ENCODE measurements at places on chromosomes 5 and 9. TPM values are rescaled to one million over a fixed set of nuclear protein-coding genes. Genes with fewer than 3 reads are reported as not detected.

BTNL8 gene
- total RNA-seq: not detected

SLC4A9 gene
- total RNA-seq: 0.13 TPM

DNA sequence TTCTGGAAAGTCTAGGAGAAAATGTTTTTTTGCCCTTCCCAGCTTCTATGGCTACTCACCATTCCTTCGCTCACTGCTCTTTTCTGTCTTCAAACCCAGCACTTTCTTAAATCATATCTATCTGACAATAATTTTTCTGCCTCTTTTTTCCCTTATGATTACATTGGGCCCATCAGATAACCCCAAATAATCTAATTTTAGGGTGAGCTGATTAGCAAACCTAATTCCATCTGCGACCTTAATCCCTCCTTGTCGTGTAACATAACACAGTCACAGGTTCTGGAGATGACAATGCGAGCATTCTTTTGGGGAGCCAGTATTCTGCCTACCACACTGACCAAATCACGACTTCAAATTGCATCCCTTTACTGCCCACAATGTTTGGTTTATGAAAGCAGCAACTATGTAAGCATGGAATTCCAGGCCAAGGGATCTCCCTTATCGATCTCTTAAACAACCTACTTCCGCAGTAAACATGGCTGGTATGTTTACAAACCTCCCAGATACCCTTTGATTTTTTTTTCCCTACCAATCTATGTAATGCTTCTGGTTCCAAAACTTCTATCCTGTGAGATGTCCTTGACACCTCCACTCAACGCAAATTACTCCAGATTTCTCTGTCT is 2122.2 kb downstream of the MAT2B start:
- DNase-seq: no peak

DNA sequence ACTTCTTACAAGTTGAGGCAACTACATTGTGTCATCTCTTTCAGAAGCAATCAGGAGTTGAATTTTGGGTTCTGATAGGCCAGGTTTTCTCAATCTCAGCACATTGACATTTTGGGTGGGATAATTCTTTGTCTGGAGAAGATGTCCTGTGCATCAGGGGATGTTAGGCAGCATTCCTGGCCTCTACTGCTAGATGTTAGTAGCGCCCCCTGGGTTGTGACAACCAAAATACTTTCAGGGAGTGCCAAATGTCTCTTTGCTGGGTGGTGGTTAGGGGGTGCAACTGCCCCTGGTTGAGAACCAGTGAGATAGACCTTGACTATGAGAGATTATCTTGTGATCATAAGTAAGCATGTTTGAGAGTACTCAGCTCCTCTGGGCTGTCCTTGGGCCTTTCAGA is 164.3 kb upstream of the KLF9 start:
- no peak for DNase-seq

- no peak for DNase-seq
Observed at GRCh38 chr9:126675147-126675467, 61.4 kb downstream of the LMX1B start.

DNA sequence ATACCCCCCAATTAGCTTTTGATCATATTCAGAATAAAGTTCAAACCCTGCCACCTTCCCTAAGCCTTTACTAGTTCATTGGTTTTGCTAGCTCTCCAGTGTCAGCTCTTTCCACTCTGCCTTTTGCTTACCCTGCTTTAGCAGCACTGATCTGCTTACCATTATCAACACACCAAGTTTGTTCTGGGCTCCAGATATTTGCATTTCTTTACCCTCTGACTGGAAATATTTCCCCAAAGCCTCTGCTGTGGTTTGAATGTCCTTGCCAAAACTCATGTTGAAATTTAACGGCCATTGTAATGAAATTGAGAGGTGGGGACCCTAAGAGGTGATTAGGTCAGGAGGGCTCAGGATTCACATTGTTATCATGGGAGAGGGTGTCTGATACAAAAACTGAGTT is 99.5 kb downstream of the GCNT1 start:
- DNase-seq: no peak

DNA sequence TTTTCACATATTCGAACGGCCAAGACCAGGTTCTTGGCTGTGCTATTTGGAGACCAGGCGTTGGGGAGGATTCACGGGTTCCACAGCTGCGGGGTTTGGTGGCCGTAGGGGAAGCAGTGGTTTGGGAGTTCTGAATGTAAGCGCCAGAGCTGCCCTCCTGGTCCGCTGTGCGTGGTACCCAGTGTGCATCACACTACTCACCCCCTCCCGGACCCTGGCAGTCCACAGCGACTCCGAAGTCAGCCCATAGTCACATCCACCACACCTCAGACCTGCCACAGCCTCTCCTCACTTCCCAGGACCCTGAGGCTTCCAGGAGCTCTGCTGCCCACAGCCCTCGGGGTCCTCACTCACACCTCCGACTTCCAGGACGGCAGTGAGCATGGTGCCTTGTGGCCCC is 26.8 kb downstream of the AMBP start:
- DNase-seq: no peak

GRCh38 chr5:126937771-126938170 is 92.6 kb downstream of the MARCHF3 start:
- no peak for DNase-seq

GRCh38 chr9:96476591-96476990 is 26.6 kb downstream of the HABP4 start:
- DNase-seq: no peak

- DNase-seq: no peak
Observed at GRCh38 chr9:96442491-96442890, 7.5 kb upstream of the HABP4 start.
